Activated T-cell treated with anti-CD3 and anti-CD28 coated beads for 1 hour (primary cell): ENCODE measurements at places on chromosomes 11 and 22.

- peak; percentile 93 for DNase-seq
These were observed at the start of gene C11orf24 for GRCh38 chr11:68271781-68272608. C11orf24 (minus strand) TSS chr11:68271973; CDS start chr11:68263767, 8,206 bp downstream.

DNA sequence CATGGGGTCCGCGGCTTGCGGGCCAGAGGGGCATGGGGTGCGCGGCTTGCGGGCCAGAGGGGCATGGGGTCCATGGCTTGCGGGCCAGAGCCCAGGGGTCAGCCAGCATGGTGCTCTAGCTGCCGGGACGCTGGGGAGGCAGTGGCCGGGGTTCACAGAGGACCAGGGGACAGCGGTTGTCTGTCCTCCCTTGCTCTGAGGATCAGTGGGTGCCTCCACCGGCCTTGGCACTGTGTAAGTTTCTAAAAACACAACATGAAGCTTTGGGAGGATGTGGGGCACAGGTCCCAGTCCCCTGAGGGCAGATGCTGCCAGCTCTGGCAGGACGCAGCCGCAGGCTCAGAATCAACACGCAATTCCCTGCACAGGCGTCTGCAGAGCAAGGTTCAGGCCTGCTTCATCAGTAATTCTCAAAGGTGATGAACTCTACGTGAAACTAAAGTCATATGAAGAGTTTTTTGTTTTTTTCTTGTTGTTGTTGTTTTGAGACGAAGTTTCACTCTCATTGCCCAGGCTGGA is 3.0 kb downstream of the MLC1 start:
- no peak for DNase-seq

DNA sequence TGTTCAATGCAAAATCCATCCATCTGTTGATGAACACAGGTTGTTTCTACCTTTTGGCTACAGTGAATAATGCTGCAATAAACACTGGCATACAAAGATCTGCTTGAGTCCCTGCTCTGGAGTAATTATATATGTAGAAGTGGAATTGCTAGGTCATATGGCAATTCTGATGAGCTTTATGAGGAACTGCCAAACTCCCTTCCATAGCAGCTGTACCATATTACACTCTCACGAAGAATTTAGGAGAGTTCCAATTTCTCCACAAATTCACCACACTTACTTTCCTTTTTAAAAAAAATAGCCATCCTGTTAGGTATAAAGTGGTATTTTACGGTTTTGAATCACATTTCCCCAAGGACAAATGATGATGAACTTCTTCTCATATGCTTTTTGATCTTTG is 62.2 kb downstream of the RSF1 start:
- DNase-seq: no peak

GRCh38 chr11:120801801-120802689 is 221.9 kb upstream of the TBCEL start:
- peak; percentile 30 for DNase-seq

GRCh38 chr11:81359476-81359875 is 1374.2 kb downstream of the FAM181B start:
- DNase-seq: no peak

- DNase-seq: no peak
These were observed 63.4 kb downstream of the BMAL1 start for GRCh38 chr11:13341026-13341425.

DNA sequence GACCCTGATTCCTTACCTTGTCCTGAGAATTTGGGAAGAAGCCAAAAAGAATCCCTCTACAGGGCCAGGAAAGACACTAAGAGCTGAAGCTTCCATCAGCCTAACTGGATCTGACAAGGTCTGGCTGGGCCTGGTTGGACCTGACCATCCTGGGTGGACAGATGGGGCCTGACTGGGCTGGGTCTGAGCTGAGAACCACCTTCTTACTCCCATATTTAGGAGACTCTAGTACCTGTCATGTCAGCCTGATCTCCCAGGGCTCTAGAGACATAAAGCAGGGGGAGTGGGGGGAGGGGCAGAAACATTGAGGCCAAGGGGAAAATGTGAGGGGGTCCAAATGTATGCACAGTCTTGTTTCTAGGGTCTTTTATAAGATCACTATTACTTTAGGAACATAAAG is 129.9 kb downstream of the BUD13 start:
- DNase-seq: no peak

DNA sequence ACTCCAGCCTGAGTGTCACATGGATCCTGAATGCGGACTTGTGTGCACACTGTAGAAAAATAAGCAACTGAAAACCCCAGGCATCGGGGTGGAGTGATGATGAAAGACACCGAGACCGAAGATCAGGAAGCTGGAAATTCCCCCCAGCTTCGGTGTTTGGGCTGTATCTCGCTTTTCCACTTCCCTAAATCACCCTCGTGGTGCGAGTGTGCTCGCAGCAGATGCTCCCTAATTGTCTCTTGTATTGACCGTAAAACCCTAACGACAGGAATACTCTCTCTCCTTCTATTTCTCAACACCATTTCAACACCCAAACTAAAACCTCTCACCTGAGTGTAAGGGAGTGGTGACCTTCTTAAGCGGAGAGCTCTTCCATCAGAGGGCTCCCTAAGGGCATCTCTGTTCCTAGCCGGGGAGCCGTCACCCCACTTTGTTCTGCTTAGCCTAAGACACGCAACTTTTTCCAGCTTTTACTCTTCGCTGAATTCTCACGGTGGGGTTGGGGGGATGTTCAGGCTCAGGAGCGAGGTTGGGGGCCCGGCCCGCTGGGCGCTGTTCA is 635 bp upstream of the GRK3 start:
- DNase-seq: no peak

DNA sequence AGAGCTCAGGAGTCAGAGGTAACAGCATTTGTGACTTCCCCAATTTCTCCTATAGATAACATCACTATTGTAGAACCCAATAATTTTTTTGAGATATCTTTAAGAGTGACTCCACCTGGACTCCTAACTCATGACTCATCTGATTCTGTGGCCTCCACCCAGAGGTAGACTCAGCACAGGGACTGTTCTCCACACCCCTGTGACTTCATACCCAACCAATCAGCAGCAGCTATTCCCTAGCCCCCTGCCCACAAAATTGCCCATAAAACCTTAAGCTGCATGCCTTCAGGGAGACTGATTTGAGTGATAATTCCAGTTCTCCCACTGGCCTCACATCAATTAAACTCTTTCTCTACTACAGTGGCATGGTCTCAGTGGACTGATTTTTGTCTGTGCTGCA is 475.4 kb upstream of the FAT3 start:
- no peak for DNase-seq

DNA sequence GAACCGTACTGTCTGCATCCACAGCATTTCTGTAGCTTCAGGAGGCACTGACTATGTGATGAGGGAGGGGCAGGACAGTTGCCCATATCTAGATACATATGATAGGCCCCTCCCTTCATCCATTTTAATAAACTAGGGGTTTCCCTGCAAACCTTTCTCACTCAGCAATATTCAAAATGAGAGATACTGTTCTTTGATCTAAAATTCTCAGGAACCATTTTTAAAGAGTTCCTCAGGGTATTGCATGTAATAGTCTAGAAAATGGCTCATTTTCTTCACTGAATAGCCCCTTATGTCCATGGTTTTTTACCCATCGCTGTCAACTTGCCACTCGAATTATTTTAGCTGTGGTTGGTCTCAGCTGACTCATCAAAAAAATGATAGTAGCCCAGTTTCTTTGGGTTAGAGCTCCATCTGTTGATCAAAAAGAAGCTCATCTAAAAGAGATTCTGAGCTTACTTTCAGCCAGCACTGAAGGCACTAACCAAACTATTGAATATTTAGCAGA is 37.0 kb upstream of the DNAJB7 start:
- no peak for DNase-seq

GRCh38 chr11:65439331-65440181 is 17.0 kb downstream of the NEAT1 start:
- DNase-seq: no peak

DNA sequence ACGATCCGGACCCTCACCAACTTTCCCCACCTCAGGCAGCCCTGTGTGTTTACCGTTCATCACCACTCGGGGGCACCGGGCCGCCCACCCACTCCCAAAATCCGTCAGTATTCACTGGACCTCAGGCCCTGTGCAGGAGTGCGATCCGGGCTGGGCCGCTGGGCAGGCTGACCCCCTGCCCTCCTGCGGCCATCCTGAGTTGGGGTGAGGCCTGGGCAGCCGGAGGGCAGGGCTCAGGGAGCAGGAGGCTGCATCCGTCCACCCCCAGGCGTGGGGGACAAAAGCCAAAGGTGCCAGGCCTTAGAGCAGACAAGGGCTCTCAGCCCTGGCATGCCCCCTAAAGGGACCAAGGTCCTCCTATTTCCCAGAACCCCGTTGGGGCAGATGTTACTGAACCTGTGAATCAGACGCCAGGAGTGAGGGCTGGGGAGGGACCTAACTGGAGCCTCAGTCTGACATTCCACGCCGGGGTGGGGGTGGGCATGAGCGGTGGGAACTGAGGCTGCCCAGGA is 16.8 kb upstream of the TMEM191C start:
- DNase-seq: no peak

- no peak for DNase-seq
These were observed 1.8 kb downstream of the BSCL2 start for GRCh38 chr11:62705413-62705812.

DNA sequence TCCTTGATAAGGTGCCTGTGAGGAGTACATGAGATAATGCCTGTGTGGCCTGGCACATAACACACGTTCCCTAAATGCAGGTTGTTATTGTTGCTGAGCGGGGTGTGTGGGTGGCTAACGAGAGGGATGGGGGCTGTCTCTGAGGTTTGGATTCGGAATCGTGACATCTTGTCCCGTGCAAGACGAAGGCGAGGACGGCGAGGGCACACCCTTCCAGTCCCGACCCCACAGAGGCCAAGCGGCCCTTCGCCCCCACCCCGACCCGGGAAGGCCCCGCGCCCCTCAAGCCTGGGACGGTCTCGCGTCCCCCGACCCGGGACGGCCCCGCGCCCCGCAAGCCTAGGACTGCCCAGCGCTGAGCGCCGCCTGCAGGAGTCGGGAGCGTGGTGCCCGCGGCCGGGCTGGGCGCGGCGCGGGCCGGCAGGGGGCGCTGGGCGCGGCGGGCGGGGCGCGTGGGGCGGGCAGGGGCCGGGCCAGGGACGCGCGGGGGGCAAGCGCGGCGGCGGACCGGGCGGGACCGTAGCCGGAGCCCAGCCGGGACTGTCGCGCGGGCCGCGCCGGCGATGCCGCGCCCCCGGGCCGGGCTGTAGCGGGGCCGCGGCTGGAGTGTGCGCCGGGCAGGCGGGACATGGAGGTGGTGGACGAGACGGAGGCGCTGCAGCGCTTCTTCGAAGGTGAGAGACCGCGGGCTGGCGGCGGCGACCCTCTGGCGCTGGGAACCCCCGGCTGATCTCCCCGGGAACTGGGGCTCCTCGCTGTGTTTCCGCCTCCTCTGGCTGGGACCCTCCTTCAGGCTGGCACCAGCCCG is at the start of gene MYRF:
TSS of gene MYRF (plus strand) at position 520 of the 808 bp plus-strand sequence. CDS start at position 629, 109 bp downstream.
- peak; percentile 42 for DNase-seq

DNA sequence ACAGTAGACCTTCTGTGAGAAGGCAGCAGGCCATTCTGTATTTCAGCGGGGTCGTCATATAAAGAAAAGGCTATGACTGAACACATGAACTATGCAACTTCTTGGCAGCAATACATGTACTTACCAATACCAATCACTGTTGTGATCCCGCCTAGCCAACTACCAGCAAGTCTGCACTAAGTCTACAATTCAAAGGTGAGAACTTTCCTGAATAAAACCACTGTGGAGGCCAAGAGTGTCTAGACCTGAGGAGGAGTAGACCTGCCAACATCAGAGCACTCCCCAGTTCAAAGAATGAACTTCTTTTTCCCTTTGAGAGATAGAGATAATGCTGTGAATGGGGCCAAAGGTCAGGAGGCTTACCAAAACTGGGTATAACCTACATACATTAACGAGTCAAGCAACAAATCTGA is 108.2 kb downstream of the SIK3 start:
- no peak for DNase-seq

GRCh38 chr11:95516786-95517185 is 272.8 kb downstream of the FAM76B start:
- no peak for DNase-seq

DNA sequence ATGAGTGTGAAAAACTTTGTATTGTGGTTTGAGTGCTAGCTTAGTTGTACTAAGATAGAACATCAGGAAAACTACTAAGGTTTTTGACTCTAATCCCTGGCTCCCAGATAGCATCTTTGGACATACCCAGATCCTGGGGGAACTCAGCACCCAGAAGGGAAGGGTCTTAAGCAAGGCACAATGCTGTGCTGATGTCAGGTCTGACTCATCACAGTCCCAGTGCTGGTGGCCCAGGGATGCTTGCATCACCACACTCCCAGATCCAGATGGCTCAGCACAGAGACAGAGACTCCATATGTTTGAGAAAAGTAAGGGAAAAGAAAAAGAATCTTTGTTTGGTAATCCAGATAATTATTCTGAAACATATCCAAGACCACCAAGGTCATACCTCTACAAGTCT is 18.3 kb upstream of the OR56A3 start:
- no peak for DNase-seq

DNA sequence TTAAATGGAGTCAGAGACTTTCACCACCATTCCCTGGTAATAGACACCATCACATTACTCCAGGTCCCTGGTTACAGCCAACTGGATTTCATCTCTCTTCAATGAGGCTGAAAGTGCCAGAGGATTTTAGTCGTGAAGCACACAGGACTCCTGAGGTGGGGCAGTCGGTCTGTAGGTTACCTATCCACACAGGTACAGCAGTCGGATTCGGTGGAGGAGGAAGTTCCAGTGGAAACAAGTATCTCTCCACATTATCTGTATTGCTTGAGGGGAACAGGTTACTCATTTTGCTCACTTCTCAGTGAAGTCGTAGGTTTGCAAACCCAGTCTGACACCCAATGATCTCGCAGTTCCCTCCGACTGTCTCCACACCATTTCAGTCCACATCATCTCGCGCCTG is 82.3 kb upstream of the TMEM45B start:
- DNase-seq: no peak

GRCh38 chr11:35539781-35540281 is 14.4 kb upstream of the PAMR1 start:
- no peak for DNase-seq

GRCh38 chr11:117442869-117443239 is 115.2 kb downstream of the CEP164 start:
- no peak for DNase-seq

DNA sequence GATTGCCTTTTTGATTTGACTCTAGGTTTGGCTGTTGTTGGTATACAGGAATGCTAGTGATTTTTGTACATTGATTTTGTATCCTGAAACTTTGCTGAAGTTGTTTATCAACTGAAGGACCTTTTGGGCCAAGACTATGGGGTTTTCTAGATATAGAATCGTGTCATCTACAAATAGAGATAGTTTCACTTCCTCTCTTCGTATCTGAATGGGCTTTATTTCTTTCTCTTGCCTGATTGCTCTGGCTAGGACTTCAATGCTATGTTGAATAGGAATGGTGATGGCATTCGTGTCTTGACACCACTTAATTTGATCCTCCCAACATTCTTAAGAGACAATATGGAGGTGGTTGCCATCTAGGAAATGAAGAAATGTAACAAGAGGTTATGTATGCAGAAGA is 388.1 kb upstream of the API5 start:
- DNase-seq: no peak
